ENCODE measurements at places on chromosomes 4 and X. TPM values are rescaled to one million over a fixed set of nuclear protein-coding genes. Genes with fewer than 3 reads are reported as not detected.

- DNase-seq, result no peak
Observed at GRCh38 chrX:99073551-99073950, 1336.5 kb downstream of the PCDH19 start.

DNA sequence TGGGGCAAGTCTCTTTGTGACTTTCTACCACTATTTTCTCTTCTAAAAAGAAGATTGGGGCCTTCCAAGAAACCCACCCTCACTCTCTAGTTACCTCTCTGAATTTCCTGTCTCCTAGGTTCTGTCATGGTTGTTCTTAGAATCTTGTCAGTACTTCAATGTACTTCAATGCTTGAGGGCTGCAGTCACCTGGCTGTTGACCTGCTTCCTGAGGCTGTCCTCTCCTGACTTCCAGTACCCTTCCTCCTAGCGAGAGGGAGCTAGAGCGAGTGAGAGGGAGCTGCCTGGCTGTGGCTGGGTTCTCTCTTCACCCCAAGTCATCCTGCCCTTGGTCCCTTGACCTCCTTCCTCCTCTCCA lies 17.7 kb downstream of the CD99L2 start:
- DNase-seq, result peak; percentile 3

The TMSB15C gene
- total RNA-seq, result 4.1 TPM

The GPRASP3 gene
- 2.9 TPM for total RNA-seq

DNA sequence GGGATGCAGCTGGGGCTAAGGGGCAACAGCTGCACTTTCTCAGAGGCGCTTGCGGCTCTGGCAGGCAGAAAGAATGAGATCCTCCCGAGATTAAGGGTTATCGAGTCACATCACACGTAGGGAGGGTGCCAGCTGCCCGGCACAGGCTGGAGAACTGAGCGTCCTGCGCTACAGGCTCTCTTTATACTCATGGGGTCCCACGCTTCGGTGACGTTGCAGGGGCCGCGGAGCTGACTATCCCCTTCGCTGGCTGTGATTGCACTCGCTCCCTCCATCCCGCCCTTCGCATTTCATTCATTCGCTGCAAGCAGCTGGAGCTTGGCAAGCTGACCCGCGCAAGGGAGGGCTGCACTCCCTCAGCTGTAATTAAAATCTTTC lies at the start of gene TACR3:
Gene TACR3, minus strand, starts transcription at position 156 of the 378 bp plus-strand sequence. CDS start 310 bp downstream, outside the sequence.
- DNase-seq, result no peak

- no peak for DNase-seq
Observed at GRCh38 chrX:21982311-21982710, 41.8 kb downstream of the SMS start.

- DNase-seq, result no peak
Observed at GRCh38 chr4:83759611-83760010, 223.7 kb downstream of the GPAT3 start.

DNA sequence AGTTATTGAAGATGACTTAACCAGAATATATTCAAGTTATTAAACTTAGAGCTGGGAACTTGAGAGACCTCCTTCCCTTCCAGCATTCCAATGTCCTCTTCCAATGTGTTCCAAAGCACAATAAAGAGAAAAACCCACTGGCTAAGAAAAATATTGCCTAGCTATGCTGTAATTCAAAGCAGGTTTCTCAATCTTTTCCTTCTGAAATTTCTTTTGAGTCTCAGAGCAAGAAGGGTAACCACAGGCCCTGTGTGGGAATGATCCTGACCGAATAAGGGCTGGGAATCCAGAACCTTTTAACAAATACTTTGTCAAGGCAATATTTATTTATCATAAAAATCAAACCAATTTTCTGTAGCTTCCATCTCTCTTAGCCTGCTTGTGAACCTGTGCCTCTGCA lies 150.7 kb upstream of the SFRP2 start:
- DNase-seq, result no peak

GRCh38 chr4:161336016-161336530 lies 827.7 kb downstream of the FSTL5 start:
- DNase-seq, result no peak

GRCh38 chrX:101659601-101660063 lies at the start of gene ARMCX2:
ARMCX2 (minus strand) TSS chrX:101659850; CDS start chrX:101657588, 2,262 bp downstream.
- DNase-seq, result peak; percentile 23

The FTSJ1 gene
- 67.3 TPM for total RNA-seq

The FAM9C gene
- not detected for total RNA-seq

- DNase-seq, result no peak
Observed at GRCh38 chr4:119479180-119479808, 149.3 kb downstream of the PDE5A start.

The SASH3 gene
- total RNA-seq, result 403 TPM

GRCh38 chr4:84837751-84838150 lies 128.7 kb downstream of the WDFY3 start:
- no peak for DNase-seq

DNA sequence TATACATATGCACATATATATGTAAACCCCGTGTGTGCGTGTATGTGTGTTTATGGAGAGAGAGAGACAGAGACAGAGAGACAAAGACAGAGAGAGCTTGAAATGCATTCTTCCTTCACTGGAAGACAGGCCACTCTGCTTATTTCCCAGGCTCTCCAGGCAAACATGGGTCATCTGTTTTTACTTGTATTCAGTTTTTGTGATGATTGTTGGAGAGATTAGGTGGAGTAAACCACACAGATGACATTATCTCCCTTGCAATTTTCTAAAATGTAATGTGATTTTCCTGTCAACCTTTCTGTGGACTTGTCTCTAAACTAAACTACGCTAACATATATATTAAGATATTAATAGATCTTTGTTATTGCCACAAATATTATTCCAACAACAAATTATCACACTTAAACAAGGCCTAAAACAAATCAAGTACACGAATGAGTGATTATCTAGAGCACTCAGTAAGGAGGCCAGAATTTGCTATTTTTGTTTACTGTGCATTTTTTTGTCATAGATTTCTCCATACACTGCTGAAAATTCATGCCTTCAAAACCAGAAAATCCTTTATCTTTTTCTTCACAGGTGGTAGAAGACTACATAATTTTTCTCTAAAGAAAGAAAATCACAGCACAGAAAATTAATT lies 251.8 kb upstream of the SLIT2 start:
- DNase-seq, result no peak

The DUSP21 gene
- total RNA-seq, result not detected

The GASK1B gene
- total RNA-seq, result 1.1 TPM

DNA sequence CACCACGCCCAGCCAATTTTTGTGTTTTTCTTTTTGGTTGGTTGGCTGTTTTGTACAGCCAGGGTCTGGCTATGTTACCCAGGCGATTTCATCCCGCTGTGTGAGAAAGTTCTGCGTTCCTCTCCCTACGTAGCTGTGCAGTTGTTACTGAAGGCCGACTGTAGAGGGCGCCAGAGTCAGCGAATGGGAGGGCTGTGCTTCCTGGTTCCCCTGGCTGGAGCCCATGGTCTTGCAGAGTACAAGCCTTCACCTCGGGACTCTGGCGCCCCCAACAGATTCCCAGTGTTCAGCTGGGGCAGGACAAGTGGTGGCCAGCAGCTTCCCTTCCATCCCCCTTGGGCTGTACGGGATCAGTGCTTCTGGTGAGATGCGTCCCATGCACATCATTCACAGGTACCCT lies 5.6 kb upstream of the CT45A1 start:
- no peak for DNase-seq

DNA sequence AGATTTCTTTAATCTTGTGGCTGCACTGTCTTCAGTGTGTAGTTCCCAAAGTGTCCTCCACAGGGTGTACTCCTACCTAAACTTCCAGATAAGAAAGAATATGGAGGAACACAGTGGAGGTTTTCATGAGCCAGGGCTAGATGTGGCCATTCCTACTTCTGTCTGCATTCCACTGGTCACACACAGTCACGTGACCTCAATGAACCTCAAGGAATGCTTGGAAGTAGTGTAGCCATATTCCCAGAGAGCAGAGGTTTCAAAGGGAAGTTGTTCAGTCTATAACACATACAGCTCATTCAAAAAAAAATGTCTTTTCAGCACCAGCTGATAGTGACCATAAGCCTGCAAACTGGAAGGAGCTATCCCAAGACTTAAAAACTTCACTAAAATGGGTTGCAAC lies 53.6 kb downstream of the ASB9 start:
- no peak for DNase-seq

The ARHGAP36 gene
- not detected for total RNA-seq

- no peak for DNase-seq
Observed at GRCh38 chrX:41381685-41382084, 47.7 kb downstream of the DDX3X start.

GRCh38 chr4:148376151-148376550 lies 66.1 kb downstream of the NR3C2 start:
- DNase-seq, result peak; percentile 85

The PFKFB1 gene
- total RNA-seq, result 0.75 TPM

GRCh38 chr4:56139241-56139827 lies 190.6 kb downstream of the CEP135 start:
- DNase-seq, result no peak

GRCh38 chr4:7910952-7911578 lies 28.6 kb downstream of the AFAP1 start:
- DNase-seq, result no peak

Data from natural killer cell (primary cell).